ENCODE measurements at places on chromosomes 7 and 10. TPM values are rescaled to one million over a fixed set of nuclear protein-coding genes. Genes with fewer than 3 reads are reported as not detected.

Gene AKR1C4
- not detected for total RNA-seq

Gene YWHAG
- total RNA-seq, result 115 TPM

Gene MKX
- not detected for total RNA-seq

Gene HIF1AN
- 49.2 TPM for total RNA-seq

Gene PTER
- total RNA-seq, result 16.0 TPM

Gene ATP6V0A4
- total RNA-seq, result not detected

Gene CPA2
- not detected for total RNA-seq

Gene DLX6
- total RNA-seq, result not detected

Gene ZCCHC24
- total RNA-seq, result 3.1 TPM

Gene MET
- 0.40 TPM for total RNA-seq

Gene ADD3
- 124 TPM for total RNA-seq

Gene PPP1R3C
- not detected for total RNA-seq

Gene NRG3
- total RNA-seq, result not detected

Gene GNG11
- not detected for total RNA-seq

Gene EPO
- total RNA-seq, result not detected

Gene CYP2E1
- total RNA-seq, result not detected

DNA sequence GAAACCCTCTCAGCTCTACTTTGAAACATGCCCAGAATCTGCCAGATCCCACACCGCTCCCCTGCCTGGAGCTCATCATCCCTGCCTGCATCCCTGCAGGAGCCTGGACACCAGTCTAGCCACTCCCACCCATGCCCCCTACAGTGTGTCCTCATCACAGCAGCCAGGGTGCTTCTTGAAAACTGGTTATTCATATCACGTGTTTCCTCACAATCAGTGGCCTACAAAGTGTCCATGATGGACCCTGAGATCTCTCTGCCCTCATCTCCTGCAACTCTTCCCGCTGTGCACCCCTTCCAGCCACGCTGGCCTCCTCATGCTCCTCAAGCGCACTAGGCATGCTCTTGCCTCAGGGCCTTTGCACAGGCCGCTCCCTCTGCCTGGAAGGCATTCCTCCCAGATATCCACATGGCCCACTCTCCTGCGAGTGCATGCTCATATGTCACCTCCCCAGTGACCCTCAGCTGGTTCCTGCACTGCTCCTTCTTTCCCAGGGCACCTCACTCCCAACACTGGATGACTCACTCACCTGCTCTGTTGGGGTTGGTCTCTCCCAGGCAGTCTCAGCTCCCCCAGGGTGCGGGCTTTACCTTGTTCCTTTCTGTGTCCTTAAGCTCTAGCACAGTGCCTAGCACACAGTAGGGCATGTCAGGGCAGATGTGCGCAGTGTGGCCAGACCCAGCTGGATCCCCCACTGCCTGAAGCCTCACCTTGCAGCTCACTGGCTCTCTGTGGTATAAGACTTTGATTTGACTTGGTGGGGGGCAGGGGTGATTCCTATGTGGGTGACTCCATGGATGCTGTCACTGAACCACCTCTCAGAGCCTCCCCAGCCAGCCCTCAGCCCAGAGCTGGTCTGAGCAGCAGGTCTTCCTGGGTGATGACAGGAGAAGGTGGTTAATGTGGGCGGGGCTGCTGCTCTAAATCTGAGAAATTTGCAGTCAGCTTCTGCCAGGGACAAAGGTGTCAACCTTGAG lies 37.3 kb downstream of the CDH23 start:
- H3K36me3 ChIP-seq, result no peaks in the 10 kb centered on the region
- H3K27ac ChIP-seq, result no peak overlapping the region
- DNase-seq, result peak; percentile 57
- H3K27me3 ChIP-seq, result no peaks in the 10 kb centered on the region
- H3K4me3 ChIP-seq, result no peak overlapping the region

- H3K27ac ChIP-seq, result no peak overlapping the region
- no peak overlapping the region for H3K4me3 ChIP-seq
- no peak for DNase-seq
- H3K27me3 ChIP-seq, result no peaks in the 10 kb centered on the region
Observed at GRCh38 chr10:7886056-7886455, 67.8 kb downstream of the TAF3 start.

DNA sequence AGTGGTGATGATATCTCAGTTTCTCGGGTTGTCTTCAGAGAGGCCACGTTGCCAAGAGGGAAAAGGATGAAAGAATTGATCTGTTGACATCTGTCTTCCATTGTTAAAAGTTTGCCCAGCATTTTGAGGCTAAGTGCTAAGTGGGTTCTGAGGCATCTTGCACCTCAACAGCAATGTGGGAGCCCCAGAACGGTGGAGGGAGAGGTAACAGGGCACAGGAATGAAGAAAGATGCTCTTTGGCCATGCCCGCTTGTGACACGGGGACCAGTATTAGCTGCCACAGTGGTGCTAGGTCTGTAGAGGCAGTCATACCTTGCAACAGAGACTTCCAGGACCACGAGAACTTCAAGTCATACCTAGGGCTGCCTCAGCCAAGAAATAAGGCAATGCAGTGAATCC lies 106.6 kb upstream of the NUPR2 start:
- no peaks in the 10 kb centered on the region for H3K36me3 ChIP-seq
- no peak overlapping the region for H3K4me3 ChIP-seq
- H3K4me1 ChIP-seq, result no peaks in the 10 kb centered on the region

GRCh38 chr10:88289342-88289741 lies 293.8 kb downstream of the RNLS start:
- H3K4me3 ChIP-seq, result no peak overlapping the region
- no peak for DNase-seq
- H3K27me3 ChIP-seq, result no peaks in the 10 kb centered on the region
- no peak overlapping the region for H3K27ac ChIP-seq
- peaks cover 30% of the 10 kb centered on the region for H3K4me1 ChIP-seq
- peaks cover 5% of the 10 kb centered on the region for H3K36me3 ChIP-seq

GRCh38 chr10:24898501-24898900 lies 53.9 kb downstream of the PRTFDC1 start:
- no peaks in the 10 kb centered on the region for H3K27me3 ChIP-seq
- peaks cover 60% of the 10 kb centered on the region for H3K4me1 ChIP-seq
- H3K27ac ChIP-seq, result no peak overlapping the region
- DNase-seq, result no peak
- H3K36me3 ChIP-seq, result peaks cover 26% of the 10 kb centered on the region

GRCh38 chr7:2781636-2782035 lies 62.5 kb downstream of the GNA12 start:
- DNase-seq, result no peak
- H3K27me3 ChIP-seq, result no peaks in the 10 kb centered on the region
- H3K27ac ChIP-seq, result no peak overlapping the region
- H3K4me1 ChIP-seq, result peaks cover 15% of the 10 kb centered on the region
- peaks cover 5% of the 10 kb centered on the region for H3K36me3 ChIP-seq
- H3K4me3 ChIP-seq, result no peak overlapping the region

DNA sequence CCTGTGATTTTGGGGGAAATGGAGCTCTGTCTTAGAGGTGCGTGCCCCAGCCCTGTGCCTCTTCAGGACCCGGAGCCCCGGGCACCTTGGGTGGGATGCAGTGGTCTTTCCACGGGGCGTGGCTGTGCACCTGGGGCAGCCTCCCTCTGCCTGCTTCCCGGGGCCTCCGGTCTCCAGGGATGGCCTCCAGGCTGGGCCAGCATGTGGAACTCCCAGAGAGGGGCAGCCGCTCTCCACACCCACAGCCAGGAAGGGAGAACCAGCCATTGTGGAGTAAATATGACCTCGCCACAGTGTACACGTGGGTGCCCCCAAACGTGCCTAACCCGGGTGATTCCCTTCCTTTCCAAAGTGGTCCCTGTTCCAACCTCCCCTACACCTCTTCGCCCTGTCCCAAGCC lies 52.6 kb downstream of the JAKMIP3 start:
- H3K4me1 ChIP-seq, result no peaks in the 10 kb centered on the region
- H3K4me3 ChIP-seq, result no peak overlapping the region
- no peak for DNase-seq
- peaks cover 2% of the 10 kb centered on the region for H3K27me3 ChIP-seq

- no peaks in the 10 kb centered on the region for H3K4me1 ChIP-seq
- no peaks in the 10 kb centered on the region for H3K27me3 ChIP-seq
- H3K4me3 ChIP-seq, result no peak overlapping the region
Observed at GRCh38 chr7:111513566-111513965, 48.7 kb downstream of the IMMP2L start.

GRCh38 chr7:13724191-13724976 lies 265.1 kb downstream of the ETV1 start:
- H3K4me3 ChIP-seq, result no peak overlapping the region
- no peak overlapping the region for H3K27ac ChIP-seq
- DNase-seq, result no peak
- no peaks in the 10 kb centered on the region for H3K4me1 ChIP-seq
- H3K27me3 ChIP-seq, result no peaks in the 10 kb centered on the region
- H3K36me3 ChIP-seq, result no peaks in the 10 kb centered on the region

- H3K4me1 ChIP-seq, result no peaks in the 10 kb centered on the region
- H3K27ac ChIP-seq, result no peak overlapping the region
- H3K4me3 ChIP-seq, result no peak overlapping the region
- peaks cover 46% of the 10 kb centered on the region for H3K27me3 ChIP-seq
Observed at GRCh38 chr7:151888079-151889067, 11.5 kb upstream of the PRKAG2 start.

GRCh38 chr7:42720991-42721796 lies 190.7 kb downstream of the C7orf25 start:
- no peaks in the 10 kb centered on the region for H3K36me3 ChIP-seq
- no peaks in the 10 kb centered on the region for H3K4me1 ChIP-seq
- H3K4me3 ChIP-seq, result no peak overlapping the region
- no peaks in the 10 kb centered on the region for H3K27me3 ChIP-seq
- H3K27ac ChIP-seq, result no peak overlapping the region

GRCh38 chr10:77156406-77156879 lies 481.2 kb downstream of the KCNMA1 start:
- peaks cover 16% of the 10 kb centered on the region for H3K27me3 ChIP-seq
- no peak for DNase-seq
- no peak overlapping the region for H3K27ac ChIP-seq
- H3K4me3 ChIP-seq, result no peak overlapping the region

GRCh38 chr7:65441010-65441409 lies 67.4 kb downstream of the ZNF92 start:
- H3K36me3 ChIP-seq, result no peaks in the 10 kb centered on the region
- H3K27me3 ChIP-seq, result no peaks in the 10 kb centered on the region
- DNase-seq, result no peak
- no peak overlapping the region for H3K4me3 ChIP-seq
- no peaks in the 10 kb centered on the region for H3K4me1 ChIP-seq

DNA sequence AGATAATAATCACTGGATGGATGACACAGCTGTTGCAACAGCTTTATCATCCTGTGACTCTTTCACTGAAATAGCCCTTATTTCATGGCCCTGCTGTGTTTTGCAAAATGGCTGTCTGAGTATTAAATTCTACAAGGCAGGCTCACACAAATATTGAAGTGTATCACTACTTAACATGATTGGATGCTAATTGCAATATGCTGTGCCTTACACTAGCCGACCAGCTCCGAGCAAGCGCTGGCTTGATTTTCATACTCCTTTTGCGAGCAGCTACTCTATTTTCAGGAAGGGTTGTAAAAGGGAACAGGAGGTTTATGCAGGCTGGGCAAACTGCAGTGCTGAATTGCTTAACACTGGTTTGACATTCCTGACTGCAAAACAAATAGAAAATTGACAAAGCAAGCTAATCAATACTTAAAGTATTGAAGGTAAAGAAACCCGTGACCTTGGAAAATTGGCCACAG lies 121.6 kb downstream of the CACNB2 start:
- no peak overlapping the region for H3K27ac ChIP-seq
- no peak overlapping the region for H3K4me3 ChIP-seq
- no peaks in the 10 kb centered on the region for H3K36me3 ChIP-seq
- H3K27me3 ChIP-seq, result no peaks in the 10 kb centered on the region
- no peak for DNase-seq

DNA sequence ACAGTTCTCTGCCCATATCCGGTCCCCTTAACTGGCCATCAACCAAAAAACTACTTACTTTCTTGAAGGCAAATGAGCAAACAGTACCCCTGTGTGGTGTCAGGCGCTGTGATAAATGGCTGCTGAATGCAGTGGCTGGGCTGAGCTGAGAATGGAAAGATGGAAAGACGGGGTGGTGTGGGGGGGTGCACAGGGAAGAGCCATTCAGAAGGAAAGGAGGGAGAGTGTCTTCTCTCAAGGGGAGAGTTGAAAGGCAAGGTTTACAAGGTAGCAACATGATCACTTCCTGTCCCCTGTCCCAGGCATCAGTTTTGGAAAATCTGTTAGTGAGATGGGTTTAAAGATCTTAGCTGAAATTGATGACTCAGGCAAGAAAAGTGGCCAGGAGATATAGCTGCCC lies 22.5 kb downstream of the EMX2 start:
- no peaks in the 10 kb centered on the region for H3K27me3 ChIP-seq
- no peak overlapping the region for H3K27ac ChIP-seq
- no peak for DNase-seq
- no peaks in the 10 kb centered on the region for H3K4me1 ChIP-seq
- no peak overlapping the region for H3K4me3 ChIP-seq
- H3K36me3 ChIP-seq, result no peaks in the 10 kb centered on the region

DNA sequence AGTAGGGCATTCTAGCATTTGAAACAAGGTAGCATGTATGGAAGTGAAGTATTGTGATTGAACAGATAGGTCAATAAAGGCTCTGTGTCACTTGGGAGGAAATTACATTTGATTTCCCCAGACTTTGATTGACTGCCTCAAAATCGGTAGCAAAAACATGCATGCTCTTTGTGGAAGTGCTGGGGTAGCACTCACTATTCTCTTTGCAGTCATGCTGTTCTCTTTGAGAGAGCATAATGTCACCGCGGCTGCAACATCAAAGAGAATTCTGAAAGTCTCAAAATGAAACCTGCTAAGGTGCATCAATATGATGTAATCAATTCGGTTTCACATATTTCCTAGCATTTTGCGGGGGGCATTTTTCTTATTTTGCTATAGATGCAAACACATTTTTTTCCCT lies 64.2 kb downstream of the ARMC3 start:
- H3K27me3 ChIP-seq, result peaks cover 33% of the 10 kb centered on the region
- H3K4me3 ChIP-seq, result no peak overlapping the region
- H3K36me3 ChIP-seq, result no peaks in the 10 kb centered on the region
- H3K4me1 ChIP-seq, result peaks cover 18% of the 10 kb centered on the region

- peaks cover 64% of the 10 kb centered on the region for H3K4me1 ChIP-seq
- peaks cover 39% of the 10 kb centered on the region for H3K36me3 ChIP-seq
- no peak for DNase-seq
- peak overlapping the region; percentile 71 for H3K27ac ChIP-seq
- H3K4me3 ChIP-seq, result no peak overlapping the region
Observed at GRCh38 chr7:100152404-100152803, 3.7 kb downstream of the LAMTOR4 start.

DNA sequence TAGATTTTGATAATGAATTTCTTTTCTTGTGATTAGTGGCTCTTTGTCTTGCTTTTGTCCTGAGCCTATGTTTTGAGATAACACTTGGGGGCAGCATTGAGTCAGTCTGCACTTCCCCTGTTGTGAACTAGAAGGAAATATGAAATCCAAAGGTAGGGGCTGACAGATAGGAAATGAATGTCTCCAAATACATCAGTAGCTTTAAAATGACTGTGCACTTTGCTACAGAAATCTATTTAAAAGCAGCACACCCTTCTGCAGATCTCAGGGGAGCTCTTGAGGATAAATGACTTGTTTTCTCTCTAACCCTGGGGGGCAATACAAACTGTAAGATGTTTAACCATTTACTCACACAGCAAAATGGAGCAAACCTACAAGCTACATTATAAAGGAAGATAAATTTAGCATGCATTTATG lies 176.0 kb upstream of the MYO3A start:
- DNase-seq, result no peak
- no peak overlapping the region for H3K27ac ChIP-seq
- no peaks in the 10 kb centered on the region for H3K27me3 ChIP-seq
- H3K4me1 ChIP-seq, result no peaks in the 10 kb centered on the region
- H3K4me3 ChIP-seq, result no peak overlapping the region
- H3K36me3 ChIP-seq, result no peaks in the 10 kb centered on the region

- H3K36me3 ChIP-seq, result no peaks in the 10 kb centered on the region
- peaks cover 2% of the 10 kb centered on the region for H3K27me3 ChIP-seq
- no peaks in the 10 kb centered on the region for H3K4me1 ChIP-seq
- no peak for DNase-seq
- no peak overlapping the region for H3K27ac ChIP-seq
Observed at GRCh38 chr7:78770422-78771410, 682.8 kb downstream of the MAGI2 start.
